HFF-Myc (cell line): ENCODE measurements at places on chromosomes 12 and 14.
A peak's percentile ranks its signal among the peaks of the same experiment; 100 is the strongest.

GRCh38 chr12:98253207-98254037 is 262.0 kb upstream of the TMPO start:
- DNase-seq = no peak

DNA sequence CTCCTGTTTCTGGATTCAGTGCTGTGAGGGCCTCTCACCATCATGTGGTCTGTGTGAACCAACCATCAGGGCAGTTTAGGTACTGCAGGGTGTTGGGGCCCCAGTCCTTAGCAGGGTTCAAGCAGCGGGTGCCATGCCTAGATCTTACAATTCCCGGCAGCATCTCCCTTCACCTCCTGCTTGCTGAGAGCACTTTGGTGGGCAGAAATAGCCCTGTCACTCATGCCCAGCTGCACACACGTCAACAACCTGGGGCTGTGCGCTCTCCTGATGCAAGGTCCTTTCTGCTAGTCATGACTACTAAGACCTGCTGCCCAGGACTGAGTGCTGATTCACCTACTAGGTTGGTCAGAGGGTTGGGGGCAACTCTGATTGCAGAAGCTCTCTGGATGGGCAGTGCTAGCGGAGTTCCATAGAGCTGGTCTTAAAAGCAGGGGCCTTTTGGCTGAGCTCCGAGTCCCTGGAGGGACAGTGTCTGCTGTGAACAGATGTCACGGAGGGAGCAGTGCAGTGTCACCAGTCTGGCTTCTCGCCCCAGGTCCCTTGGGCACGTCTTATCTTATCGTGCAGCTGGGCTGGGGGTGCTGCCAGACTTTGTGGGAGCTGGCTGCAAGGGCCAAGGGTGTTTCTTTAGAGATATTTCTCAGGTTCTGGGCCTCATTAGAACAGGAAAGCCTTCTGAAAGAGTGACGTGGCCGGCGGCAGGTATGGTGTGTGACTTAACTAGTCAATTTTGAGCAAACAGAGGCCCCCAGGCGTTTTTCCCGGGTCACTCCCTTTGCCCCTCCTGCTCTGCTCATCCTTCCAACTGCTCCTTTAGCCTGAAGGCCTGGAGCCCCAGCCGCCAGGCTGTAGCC is 71.8 kb downstream of the NINJ2 start:
- DNase-seq = no peak

GRCh38 chr12:83123039-83123438 is 436.3 kb downstream of the TMTC2 start:
- no peak for DNase-seq

DNA sequence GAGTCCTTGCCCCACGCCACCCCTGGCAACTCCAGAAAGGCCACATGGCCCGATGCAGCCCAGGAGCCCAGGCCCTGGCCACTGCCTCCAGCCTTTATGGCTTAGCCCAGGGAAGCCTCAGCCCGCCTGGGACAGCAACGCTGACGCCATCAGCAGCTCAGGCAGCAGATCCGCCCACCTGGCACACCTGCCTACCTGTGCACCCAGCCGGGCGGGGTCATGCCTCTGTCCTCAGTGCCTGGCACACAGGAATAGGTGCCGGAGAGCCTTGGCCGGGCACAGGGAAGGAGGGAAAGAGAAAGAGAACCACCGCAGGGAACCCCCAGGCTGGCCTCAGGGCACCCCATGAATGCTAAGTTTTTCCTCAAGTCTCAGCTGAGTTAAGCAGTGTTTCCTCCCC is 21.1 kb downstream of the BEGAIN start:
- DNase-seq = no peak

- no peak for DNase-seq
Measured at GRCh38 chr14:38079268-38079667, 128.4 kb upstream of the SSTR1 start.

GRCh38 chr12:99476956-99477355 is 170.6 kb upstream of the GARIN6 start:
- no peak for DNase-seq

GRCh38 chr14:73738518-73739173 is 24.5 kb upstream of the PNMA1 start:
- DNase-seq = no peak

DNA sequence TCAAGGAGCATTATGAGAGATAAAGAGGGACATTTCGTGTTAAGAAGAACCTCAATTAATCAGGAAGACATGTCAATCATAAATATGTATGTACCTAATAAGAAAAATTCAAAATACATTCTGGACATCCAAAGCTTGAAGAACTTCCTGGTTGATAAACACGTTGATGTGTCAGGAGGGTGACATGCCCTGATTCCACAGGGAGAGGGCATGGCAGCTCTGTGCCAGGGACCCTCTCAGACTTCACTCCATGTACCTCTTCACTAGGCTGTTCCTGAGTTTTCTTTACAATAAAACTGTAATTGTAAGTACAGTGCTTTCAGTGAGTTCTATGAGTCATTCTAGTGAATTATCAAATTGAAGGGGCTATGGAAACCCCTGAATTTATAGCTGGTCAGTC is 163.5 kb downstream of the CFAP54 start:
- DNase-seq = no peak

- no peak for DNase-seq
Measured at GRCh38 chr12:123491056-123491455, 33.1 kb downstream of the SNRNP35 start.

DNA sequence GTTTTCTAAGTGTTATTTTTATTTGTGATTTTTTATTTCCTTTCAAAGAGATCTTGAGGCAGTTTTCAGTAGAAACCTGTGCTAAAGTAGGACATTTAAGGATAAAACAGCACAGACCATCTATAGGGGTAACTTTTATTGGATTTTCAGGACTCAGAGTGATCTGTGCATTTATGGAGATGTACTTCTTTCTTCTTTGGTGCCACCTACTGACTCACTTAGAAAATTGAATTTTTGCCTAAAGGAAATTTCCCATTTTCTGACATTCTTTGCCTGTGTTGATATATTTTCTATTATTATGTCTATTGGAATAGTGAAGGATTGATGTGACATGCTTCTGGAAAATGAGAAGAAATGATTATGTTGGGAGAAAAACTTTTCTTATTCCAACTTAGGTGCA is 113.0 kb downstream of the UNC79 start:
- DNase-seq = no peak

GRCh38 chr14:68634874-68635595 is 157.8 kb downstream of the ZFP36L1 start:
- DNase-seq = no peak

DNA sequence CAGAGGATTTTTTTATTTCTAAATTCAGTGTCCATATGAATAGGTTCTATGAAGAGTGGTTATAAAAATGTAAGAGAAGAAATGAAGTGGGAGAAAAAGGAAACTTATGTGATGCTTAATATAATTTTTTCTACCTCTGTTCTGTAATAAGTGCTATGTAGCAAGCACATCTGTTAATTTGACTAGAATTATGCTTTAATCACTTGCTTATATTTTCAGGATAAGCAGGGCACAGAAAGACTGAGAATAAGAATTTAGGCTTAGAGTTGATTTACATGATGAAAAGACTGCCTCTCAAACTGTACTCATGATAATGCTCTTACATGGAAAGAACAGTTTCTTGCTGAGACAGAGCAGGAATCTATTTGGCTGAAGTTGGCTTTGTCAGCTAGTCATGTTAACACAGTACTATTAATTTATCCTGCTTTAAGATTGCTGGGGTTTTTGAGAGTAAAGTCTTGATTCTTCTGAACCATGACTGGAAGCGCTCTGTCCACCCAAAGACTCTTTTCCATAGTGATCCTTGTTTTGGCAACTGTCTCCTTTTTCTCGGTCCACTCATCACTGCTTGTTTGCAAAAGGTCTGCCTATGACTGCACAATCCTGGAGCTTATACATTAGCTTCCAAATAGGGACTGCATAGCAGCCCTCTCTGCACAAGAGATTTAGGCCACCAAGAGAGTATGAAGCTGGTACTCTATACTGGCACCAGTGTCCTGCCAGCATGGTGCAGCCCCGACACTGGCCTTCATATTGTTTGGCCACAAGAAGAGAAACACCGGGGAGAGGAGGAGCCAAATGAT is 98.8 kb downstream of the AKAP6 start:
- DNase-seq = no peak

GRCh38 chr14:55136885-55137786 is 8.1 kb downstream of the LGALS3 start:
- DNase-seq = no peak

- DNase-seq = no peak
Measured at GRCh38 chr12:11763760-11764520, 114.5 kb downstream of the ETV6 start.

- no peak for DNase-seq
Measured at GRCh38 chr12:130983328-130984017, 29.8 kb downstream of the ADGRD1 start.

GRCh38 chr12:19058235-19059021 is 71.1 kb upstream of the PLEKHA5 start:
- no peak for DNase-seq

- peak; percentile 46 for DNase-seq
Measured at GRCh38 chr14:99995700-99996356, 69.4 kb upstream of the EVL start.

GRCh38 chr14:43786066-43786762 is 720.9 kb downstream of the FSCB start:
- DNase-seq = no peak

- DNase-seq = no peak
Measured at GRCh38 chr12:64694130-64695040, 64.8 kb downstream of the GNS start.

- no peak for DNase-seq
Measured at GRCh38 chr12:19440019-19440858, 947 bp downstream of the AEBP2 start.

DNA sequence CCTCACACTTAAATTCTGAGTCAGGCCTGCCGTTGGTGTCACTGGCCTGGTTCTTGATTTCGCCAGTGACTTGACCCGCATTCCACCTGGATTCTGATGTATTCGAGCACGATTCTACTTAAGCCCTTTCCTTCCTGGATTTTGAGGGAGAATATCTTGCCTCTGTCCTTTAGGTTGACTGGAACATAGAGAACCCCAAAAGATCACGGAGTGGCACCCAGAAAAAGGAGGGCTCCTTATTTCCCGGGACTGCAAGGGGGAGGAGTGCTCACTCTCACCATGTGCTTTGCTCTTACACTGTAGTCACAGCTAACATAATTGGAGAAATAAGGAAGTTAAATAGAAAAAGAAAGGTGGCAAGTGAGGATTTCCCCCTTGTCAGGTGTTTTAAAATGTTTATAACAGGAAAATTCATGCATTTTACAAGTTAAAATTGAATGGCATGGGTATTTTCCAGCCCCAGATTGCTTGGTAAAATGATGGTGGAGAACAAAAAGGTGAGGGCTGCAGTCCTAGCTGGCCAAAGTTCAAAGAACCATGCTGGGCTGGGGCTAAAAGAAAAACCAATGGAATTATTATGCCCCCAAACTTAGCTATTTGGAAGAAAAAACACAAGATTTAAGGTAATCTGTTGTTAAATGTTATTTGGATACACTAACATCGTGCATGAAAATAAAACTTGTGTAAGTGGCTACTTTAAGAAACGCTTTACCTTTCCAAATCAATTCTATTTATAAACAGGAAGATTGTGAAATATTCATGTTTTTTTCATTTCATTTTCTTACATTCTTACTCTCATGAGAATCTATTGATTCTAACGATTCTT is 8.9 kb downstream of the FOXA1 start:
- no peak for DNase-seq

DNA sequence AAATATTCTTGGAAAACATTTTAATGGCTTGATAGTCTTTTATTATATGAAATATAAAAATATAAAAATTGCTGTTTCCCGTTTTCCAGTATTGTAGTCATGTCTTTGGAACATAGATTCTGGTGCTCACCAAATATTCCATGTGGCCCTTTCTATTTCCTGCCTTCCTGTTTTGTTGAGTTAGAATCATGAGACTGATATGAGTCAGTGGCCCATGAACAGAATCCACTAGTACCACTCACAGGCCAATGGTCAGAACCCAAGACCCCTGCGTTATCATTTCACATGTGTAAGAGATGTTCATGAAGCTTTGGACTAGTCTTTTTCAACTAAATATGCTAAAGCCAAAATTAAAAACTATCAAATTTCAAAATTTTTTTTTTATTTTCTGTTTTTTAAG is 56.9 kb downstream of the BICD1 start:
- no peak for DNase-seq

DNA sequence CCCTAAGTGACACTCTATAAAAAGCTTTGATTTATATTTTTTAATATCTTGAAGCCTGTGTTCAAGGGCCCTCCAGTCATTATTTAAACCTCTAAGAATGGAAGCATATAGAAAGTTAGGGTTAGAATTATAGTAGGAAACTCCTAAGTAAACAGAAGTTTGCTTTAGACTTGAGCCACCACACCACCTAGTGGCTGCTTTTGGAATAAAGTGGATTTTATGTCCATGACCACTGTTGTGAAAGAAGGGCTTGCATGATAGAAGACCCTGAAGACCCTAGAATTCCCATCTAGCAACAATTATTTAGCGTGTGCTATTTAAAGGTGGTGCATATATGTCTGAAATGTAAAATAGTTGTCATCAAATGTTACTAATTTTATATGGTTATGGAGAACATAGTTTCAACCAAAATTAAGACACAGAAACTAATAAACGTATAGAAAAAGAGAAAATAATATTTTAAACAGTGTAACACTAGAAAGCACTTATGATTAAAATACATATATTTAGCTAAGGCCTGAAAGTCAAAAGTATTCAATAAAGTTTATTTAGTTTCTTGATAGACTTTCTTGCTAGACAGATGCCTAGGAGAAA is 21.3 kb downstream of the LRRIQ1 start:
- DNase-seq = peak; percentile 19

- DNase-seq = no peak
Measured at GRCh38 chr12:104482113-104482512, 25.4 kb downstream of the CHST11 start.

DNA sequence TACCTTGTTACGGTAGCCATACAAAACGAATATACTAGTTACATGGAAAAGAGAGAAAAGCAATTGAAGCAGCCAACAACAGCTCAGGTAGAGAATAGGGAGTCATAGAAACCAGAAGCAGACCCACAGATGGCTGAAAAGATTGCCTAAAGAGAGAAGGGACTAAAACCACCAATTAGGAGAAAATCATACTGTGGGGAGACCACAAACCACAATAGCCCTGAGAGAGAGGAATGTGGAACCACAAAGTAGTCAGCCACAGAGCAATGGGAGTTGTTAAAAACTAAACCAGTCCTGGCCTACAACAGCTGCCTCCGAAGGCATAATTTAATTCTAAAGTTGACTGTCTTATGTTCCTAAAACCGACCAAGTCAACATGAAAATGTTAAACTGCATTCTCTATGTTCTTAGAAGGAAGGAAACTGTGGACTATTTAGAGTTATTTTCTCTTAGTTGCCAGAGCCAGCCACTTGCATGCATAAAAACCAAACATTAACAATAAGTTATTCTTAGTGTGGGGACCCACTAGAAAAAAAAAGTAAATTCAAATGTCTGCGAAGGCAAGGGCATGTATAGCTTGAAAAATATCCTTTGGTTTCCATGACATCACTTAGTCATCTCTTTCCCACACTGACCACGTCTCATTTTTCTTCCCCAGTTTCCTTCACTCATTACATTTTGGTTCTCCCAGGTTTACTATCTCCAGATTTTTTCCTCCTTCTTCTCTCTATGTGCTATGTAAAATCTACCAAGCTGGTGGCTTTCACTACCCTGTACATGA is 398.1 kb downstream of the NOVA1 start:
- DNase-seq = no peak
